ENCODE measurements at places on chromosomes 5 and 9.

DNA sequence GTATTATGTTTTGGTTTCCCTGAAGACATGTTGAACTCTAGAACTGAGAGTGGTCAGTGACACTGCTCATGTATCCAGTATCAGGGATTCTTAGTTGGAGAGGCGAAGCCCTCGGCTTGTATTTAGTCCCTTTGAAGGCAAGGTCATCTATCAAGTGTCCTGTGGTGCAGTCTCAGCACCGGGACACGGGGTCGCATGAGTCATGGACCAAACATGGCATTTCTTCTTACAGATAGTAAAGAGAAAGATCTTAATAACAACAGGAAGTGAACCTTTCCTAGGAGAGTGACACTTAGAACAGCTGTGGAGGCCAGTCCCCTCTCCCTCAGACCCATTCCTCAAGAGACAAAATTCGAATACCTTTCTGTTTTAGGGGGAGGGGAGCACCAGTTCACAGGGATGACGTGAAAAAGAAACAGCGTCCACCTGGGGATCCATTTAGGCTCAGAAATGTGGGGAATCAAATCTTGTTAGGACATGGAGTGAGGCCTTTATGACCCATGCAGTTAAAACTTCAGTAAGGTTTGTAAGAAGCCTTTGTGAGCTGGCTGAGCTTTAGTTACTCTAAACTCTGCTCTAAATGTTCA is 86.5 kb downstream of the ADGRV1 start:
- DNase-seq = no peak

DNA sequence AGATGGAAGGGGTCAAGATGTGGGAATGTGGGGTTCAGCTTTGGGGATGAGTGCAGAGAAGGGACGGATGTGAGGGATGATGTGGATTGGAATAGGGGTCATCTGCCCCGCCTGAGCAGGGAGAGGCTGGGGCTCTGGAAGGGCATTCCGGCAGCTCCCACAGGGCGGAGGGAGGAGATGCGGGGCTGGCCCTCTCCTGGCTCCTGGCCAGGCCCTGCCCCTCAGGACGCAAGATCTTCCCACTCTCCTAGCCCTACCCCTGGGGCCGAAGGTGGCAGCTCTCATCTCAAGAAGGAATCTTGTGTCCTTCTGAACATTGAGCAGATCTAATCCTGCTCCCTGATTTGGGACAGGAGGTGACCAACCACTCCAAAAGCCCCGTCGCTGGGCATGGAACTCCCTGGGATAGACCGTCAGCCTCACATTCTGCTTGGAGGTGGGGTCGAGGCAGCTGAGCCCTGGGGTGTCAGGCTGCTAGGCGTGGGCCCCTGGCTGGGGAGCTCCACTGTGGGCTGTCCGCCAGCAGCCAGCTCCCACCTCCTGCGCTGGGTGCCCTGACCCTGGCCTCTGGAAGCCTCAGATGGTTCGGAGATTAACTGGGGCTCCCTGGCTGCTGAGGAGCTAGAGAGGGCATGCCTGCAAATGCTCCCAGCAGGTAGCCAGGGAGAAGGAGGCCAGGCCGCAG is 125.2 kb downstream of the ZNF354C start:
- no peak for DNase-seq

DNA sequence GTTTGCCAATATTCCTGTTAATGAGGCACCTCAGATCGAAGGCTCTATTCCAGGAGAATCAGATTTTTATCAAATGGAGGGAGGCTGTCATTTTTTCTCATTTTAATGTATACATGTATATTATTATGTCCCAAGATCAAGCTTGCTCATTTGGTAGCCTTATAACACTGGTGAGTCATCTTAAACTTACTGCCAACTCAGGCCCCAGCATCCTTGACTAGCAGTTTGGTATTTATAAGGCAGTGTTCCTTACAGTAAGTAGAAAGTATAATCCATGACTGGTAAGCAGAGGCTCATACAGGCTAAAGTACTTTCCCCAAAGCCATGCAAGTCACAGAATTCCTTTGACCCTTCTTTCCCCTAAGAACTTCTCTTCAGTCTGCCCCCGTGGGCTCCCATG is 90.7 kb upstream of the NR3C1 start:
- DNase-seq = no peak

GRCh38 chr9:69175486-69175885 is 1.4 kb downstream of the TJP2 start:
- DNase-seq = no peak
